Stimulated activated CD4-positive, alpha-beta T cell treated with anti-CD3 and anti-CD28 coated beads, Interleukin-2, amount 100 ng/mL, for 48 hours (primary cell): ENCODE measurements at places on chromosomes 4 and X.

- no peak for DNase-seq
Observed at GRCh38 chr4:121614101-121614500, 82.7 kb downstream of the ANXA5 start.

- no peak for DNase-seq
Observed at GRCh38 chr4:6095023-6095752, 77.0 kb upstream of the C4orf50 start.

- no peak for DNase-seq
Observed at GRCh38 chr4:4800646-4801408, 58.6 kb upstream of the MSX1 start.

DNA sequence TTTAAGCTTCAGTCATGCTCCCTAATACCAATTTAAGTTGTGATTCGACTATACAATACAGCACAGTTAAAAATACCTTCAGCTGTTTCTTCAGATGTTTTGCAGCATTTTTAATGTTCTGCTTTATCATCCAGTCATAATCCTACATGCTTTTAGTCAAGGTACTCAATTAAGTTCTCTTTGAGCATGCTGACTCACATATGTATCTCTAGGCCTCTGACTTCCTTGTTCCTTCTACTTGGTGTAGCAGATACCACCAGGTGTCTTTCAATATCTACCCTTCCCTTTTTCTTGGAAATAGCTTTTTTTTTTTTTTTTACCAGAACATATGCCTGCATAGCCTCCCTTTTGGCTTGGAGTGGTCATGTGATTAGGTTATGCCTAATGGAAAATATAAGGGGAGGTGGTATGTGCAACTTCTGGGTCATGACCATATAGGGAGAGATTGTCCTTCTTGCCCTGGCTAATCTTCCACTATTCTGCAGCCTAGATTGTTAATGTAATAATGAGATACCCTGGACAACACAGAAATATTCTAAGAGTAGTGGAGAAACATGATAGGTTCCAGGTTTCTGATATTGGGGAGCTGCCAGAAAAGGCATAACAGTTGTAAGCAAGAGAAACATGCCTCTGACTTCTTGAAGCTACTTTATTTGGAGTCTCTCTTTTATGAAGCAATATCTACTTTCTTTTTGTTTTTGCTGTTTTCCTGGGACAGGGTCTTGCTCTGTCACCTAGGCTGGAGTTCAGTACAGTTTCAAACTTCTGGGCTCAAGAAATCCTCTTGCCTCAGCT lies 737.2 kb upstream of the SLIT2 start:
- no peak for DNase-seq

DNA sequence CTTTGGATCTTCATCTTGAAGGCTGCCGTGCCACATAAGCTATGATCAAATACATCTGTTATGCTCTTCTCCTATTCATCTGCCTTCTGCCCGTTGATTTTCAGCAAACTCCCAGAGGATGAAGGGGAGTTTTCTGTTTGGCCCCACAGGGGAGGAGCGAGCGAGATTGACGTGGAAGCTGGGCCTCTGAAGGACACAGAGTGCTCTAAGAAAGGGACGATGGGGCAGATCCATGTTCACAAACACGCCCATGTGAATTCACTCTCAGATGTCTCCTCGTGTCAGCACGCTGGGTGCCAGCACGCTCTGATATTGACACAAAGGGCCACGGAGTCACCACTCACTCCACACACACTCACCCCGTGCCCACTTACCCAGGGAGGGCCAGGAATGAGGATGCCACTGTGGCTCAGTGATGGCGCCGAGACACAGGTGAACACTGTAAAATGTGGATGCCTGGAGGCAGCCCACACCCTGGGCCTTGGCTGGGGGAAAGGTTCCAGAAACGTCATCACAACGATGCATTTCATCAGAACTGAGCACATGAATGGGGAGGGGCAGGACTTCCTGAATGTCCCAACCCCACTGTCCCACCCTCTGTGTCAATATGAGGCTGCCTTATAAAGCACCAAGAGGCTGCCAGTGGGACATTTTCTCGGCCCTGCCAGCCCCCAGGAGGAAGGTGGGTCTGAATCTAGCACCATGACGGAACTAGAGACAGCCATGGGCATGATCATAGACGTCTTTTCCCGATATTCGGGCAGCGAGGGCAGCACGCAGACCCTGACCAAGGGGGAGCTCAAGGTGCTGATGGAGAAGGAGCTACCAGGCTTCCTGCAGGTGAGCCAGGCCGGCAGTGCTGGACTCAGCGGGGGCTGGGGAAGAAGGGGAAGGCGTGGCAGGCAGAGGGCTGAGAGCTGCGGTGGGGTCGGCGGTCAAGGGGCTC lies at the start of gene S100P:
Gene S100P (plus strand): TSS at position 648 of the 946 bp plus-strand sequence. CDS start 55 bp downstream, at position 703.
- no peak for DNase-seq

GRCh38 chrX:103155201-103155600 lies 59.7 kb upstream of the BEX4 start:
- no peak for DNase-seq

DNA sequence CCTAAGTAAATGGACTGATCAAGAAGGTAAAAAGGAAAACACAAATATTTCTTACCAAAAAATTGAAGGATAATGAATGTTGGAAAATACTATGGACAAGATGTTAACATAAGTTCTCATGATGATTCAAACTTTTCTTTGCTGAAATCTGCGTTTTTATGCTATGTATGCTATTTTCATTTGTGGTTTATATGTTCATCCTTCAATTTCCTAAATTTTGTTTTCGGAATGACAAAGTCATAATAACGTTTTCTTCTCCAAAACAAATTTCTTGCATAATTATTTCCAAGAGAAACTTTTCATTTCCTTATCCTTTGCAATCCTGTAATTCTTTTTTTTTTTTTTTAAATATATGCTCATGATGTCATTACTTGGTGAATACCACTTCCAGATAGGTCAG lies 7.8 kb downstream of the PF4V1 start:
- DNase-seq, result no peak

GRCh38 chr4:69167300-69167699 lies 47.2 kb downstream of the UGT2B11 start:
- DNase-seq, result no peak

- no peak for DNase-seq
Observed at GRCh38 chr4:27463816-27464215, 603.2 kb downstream of the STIM2 start.

DNA sequence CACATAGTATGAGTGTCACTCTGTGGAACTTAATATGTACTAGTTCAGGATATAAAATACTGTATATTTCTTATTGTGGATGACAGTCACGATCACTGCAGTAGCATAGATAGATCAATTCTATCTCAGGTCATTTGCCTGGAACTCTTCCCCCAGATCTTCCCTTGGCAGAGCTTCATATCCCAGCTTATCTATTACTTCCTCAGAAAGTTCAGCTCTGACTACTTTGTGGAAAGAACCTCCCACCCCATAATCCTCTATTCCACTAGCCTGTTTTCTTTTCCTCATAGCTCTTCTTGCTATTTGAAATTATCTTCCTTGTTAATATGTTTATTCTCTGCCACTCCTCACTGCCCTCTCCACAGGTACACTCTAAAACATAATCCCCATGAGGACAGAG lies 10.9 kb downstream of the FAM241A start:
- DNase-seq, result no peak

- DNase-seq, result no peak
Observed at GRCh38 chr4:40749717-40750460, at the start of gene NSUN7. Gene NSUN7, plus strand, starts transcription at chr4:40749955. Its CDS starts 739 bp downstream, at chr4:40750694.

- DNase-seq, result no peak
Observed at GRCh38 chr4:142036795-142037583, 400.6 kb downstream of the IL15 start.

GRCh38 chr4:69517674-69518073 lies 22.0 kb upstream of the UGT2B4 start:
- no peak for DNase-seq

DNA sequence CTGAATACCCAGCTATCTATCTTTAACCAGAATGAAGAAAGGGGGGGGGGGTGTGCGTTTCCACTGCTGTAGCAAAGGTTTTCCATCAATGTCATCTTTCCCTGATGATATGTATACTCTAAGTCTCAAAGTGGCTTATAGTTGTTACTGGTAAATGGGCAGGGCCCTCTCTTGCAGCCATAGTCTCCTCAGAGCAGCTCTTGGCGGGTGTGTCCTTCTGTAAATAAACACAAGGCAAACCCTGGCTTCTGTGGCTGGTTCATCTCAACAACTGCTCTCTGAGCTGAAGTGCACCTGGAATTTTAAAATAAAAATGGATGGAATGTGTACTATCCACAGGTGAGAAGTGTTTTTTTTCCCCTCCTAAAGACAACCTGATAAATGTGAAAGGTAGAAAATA lies 57.5 kb upstream of the SCML1 start:
- no peak for DNase-seq
